ENCODE measurements at places on chromosomes 6 and 20.

DNA sequence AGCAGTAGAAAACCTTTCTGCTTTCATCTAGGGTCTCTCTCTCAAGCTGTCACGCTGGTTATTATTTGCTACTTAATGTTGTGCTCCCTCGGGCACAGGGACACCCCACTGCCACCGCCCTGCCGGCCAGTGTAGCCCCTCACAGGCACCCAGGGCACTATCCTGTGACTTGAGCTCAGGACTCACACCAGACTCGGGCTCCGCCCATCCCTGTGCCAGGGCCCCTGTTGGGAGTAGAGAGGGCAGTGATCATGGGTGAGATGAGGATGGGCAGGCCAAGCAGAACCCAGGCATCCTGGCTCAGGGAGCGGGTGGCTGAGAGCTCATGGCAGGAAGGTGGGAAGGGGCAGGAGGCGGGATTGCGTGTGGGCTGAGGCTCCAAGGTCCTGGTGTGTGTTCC lies 371.9 kb downstream of the ZFAND3 start:
- no peak for DNase-seq

GRCh38 chr6:158086504-158087223 lies 81.4 kb downstream of the SERAC1 start:
- no peak for DNase-seq

DNA sequence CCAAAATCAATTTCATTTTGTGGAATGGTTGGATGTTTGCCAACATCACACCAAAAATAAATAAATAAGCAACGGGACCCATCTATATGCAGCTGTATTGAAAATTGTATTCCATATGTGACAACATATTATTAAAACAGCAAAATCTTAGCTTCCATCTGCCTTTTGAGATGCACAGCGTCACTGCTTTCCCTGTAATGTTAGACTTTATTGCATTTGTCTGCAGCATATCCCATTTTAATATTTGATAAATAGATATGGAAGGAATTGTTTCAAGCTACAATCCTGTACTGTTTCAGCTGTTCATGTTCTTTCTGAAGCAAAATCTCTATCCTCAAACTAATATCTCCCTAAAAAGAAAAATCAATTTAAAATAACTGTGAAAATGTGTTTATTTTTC lies 509.1 kb downstream of the PKHD1 start:
- DNase-seq: no peak

- peak; percentile 10 for DNase-seq
These were observed 900.0 kb downstream of the KIF16B start for GRCh38 chr20:15673206-15673605.

DNA sequence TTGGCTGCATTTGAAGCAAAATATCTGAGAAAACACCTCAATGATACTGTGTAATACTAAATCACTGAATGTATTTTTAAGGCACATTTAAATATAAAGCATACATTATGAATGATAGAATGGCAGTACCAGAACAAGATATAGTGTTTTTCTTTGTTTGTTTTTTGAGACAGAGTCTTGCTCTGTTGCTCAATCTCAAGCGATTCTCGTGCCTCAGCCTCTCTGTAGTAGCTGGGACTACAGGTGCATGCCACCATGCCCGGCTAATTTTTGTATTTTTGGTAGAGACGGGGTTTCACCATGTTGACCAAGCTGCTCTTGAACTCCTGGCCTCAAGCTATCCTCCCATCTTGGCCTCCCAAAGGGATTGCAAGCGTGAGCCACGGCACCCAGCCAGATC lies 2.3 kb upstream of the BICRAL start:
- no peak for DNase-seq

DNA sequence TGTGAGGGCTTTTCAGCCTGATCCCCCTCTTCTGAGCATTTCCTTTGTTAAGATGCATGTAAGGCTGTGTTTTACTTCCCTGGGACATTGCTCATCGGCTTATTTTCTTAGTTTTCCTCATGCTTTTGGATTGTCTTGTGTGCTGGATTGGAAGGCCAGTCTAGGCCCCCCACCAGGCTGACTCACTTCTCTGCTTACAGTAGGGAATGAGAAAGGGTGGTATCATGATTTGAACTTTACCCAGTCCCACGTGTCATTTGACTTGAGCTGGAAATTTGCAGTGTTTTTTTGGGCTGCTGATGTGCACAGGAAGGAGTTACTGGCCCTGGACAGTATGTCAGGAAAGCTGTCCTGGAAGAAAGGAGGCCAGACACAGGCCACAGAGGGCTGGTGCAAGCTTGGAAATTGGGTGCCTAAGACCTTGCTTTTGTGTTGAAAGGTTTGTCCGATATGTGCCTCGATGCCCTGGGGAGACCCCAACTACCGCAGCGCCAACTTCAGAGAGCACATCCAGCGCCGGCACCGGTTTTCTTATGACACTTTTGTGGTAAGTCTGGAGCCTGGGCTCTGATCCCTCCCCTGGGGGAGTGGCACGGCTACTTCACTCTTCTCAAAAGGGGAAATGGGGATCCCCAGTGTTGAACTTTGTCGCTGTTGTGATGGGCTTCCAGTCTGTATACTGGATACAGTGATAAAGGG lies 12.8 kb downstream of the RNF114 start:
- no peak for DNase-seq

DNA sequence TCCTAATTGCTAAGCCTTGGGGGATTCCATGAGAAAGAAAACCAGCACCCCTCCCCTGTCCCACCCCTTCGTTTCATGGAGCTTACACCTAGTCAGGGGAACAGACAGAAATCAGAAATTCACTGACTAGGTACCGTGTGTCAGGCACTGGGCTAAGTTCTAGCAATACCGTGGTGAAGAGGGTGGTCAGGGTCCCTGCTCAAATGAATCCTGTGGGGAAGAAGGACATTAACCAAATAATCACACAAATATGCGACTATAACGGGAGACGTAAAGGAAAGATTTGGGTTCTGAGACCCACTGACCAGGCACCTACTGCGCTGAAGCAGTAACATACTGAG lies 65.1 kb upstream of the TOP1 start:
- DNase-seq: no peak

- DNase-seq: no peak
These were observed 23.9 kb upstream of the MICB start for GRCh38 chr6:31473780-31474761.

DNA sequence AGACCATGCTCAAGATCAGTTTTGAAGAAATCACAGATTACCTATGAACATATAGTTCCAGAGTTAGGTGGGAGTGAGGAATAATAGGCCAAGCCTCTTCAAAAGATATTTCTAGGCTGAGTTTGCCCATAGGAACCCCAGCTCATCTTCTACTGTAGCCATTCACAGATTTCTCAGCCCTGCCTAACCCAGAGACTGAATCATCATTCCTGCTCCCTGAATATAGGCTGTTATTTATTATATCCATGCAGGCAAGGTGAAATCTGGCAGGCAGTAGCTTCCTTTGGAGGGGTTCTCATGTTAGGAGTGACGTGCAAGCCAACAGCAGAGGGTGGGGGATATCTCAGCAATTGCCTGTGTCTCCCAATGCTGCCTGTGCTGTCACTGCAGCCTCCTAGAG lies 25.6 kb upstream of the ADGRF4 start:
- DNase-seq: no peak

GRCh38 chr6:36094753-36095496 lies 35.4 kb upstream of the MAPK13 start:
- peak; percentile 81 for DNase-seq

DNA sequence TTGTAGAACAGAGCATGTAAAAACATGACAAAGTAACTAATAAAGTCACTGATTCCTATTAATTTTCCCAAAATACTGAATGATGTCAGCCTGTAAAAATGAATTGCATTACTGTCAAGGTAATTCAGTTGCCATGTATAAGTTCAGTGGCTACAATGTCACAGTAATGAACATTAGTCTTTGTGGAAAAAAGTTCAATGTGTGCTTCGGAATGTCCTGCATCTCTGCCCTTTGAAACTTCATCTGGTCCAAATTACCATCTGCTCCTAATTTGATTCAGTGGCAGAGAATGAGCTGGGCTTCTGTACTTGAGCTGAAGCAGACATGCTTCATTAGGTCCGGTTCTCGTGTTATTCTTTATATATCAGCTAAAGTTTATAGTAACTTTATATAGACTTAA lies 567.4 kb downstream of the COL12A1 start:
- no peak for DNase-seq

- no peak for DNase-seq
These were observed 20.7 kb downstream of the FOXO3 start for GRCh38 chr6:108581237-108581931.

DNA sequence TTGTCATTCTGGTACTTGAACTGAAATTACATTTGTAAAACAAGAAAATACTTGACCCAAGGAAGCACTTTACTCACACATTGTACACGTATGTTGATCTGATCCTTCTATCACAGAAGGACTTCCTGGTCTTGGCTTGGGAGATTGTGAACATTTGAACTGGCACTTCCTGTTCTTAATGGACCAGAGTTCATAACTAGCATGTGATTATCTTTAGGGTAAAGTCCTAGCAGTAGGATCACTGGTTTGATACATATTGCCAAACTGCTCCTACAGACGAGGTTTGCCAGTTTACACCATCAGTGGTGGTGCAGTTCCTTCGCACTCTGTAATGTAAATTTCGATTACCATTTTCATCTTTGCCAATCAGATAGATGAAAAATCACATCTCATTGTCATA lies 12.7 kb downstream of the HECA start:
- DNase-seq: no peak

- DNase-seq: no peak
These were observed 262.0 kb upstream of the JARID2 start for GRCh38 chr6:14983599-14984518.

GRCh38 chr20:8267009-8267408 lies 134.9 kb downstream of the PLCB1 start:
- DNase-seq: no peak

GRCh38 chr6:44224029-44224964 lies 902 bp downstream of the SLC29A1 start:
- DNase-seq: peak; percentile 35

DNA sequence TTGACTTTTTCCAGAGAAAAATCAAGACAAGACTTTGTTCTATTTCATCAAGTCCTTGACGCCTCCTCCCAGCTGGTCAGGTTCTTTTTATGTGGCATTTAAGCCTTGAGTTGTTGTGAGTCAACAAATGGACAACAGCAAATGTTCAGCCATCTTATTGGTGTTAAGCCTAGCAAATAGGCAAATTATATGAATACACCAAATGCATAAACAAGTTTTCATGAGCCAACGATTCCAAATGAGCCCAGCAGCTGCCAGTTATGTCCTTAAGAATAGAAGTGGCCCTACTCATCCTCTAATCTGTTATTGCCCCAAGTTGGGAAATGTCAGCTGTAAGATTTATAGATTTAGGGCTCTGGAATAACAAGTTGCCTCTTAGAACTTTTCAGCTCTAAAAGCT lies 312.0 kb downstream of the SOX4 start:
- no peak for DNase-seq

DNA sequence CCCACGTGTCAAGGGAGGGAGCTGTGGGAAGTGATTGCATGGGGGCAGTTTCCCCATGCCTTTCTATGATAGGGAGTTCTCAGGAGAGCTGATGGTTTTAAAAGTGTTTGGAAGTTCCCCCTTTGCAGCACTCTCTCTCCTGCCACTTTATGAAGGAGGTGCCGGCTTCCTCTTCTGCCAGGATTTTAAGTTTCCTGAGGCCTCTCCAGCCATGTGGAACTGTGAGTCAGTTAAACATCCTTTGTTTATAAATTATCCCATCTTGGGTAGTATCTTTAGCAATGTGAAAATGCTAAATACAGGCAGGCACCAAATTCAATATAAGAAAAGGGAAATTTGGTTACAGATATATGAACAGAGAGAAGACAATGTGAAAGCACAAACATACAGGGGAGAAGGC lies 96.4 kb upstream of the EPHA7 start:
- no peak for DNase-seq

GRCh38 chr6:31208506-31208905 lies 38.0 kb upstream of the POU5F1 start:
- no peak for DNase-seq

DNA sequence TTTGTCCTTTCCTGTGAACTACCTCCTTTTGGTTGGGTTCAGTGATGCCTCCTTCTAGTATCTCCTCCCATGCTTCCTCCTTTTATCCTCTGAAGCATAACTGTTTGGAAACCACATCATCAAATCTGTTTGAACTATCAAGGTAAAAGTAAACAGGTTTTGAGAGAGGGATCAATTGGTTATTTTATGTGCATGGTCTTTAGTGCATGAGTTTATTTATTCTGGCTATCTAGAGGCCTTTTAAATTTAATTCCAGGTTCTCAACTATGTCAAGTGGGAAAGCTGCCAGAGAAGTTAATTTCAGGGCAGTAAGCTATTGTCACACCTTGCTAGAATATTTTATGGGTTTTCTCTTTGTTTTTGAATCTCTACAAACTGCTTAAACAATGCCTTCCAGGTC lies 54.1 kb downstream of the WASF1 start:
- no peak for DNase-seq

DNA sequence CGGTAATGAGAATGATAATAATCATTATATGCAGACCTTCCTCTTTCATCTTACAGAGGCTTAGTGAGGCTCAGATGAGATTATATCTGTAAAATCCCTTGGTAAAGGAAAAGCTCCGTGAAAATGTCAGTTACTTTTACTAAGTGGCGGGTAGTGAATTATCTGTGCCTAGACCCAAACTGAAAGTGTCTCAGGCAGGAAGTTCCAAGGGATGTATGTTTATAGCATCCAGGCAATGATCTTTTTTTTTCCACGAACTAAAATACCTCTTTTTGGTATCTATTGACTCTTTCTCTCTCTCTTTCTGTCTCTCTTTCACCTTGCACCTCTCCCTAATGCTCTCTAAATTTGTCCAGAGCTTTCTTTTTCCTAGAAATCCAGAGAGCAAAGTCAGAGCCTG lies 5.0 kb downstream of the TCF21 start:
- no peak for DNase-seq

GRCh38 chr6:106702451-106703110 lies 73.2 kb downstream of the QRSL1 start:
- no peak for DNase-seq

DNA sequence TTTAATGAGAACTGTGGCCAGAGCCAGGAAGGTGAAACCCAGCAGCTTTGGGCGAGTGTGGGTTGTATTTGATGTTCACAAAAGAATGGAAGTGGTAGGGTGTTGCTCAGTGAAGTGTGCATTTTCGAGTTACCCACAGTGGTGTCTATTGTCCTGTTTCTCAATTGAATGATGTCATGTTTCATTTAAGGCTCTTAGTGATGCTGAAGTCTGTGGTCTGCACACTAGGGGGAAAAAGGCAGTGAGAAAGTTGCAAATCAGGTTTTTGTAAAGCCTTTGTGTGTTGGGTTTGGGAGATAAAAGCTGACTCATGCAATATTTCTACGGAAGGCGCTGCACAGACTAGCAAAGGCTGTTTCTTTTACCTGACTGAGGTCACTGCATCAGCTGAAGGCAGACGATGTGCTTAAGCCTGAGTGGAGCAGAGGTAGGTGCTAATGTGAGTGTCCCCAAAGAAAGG lies 121.1 kb downstream of the PLEKHG1 start:
- DNase-seq: peak; percentile 28

- no peak for DNase-seq
These were observed 101.4 kb upstream of the PTPN1 start for GRCh38 chr20:50408526-50409364.
